ENCODE measurements at places on chromosomes 7 and 10. TPM values are rescaled to one million over a fixed set of nuclear protein-coding genes. Genes with fewer than 3 reads are reported as not detected.

The AKR1D1 gene
- total RNA-seq: not detected

The MLXIPL gene
- total RNA-seq: not detected

The PNLIPRP2 gene
- total RNA-seq: not detected

The WEE2 gene
- not detected for total RNA-seq

The TAS2R41 gene
- total RNA-seq: not detected

The CYP2E1 gene
- 0.16 TPM for total RNA-seq

The ZNF777 gene
- total RNA-seq: 2.4 TPM

The TMEM236 gene
- total RNA-seq: 0.32 TPM

The ETV1 gene
- total RNA-seq: 4.5 TPM

The ZNF727 gene
- total RNA-seq: not detected

The ASB10 gene
- not detected for total RNA-seq

The TMEM225B gene
- total RNA-seq: not detected

The NRCAM gene
- 7.0 TPM for total RNA-seq

The CFAP69 gene
- 1.3 TPM for total RNA-seq

The FKBP6 gene
- total RNA-seq: not detected

The CCDC71L gene
- total RNA-seq: 32.0 TPM

The SLIT1 gene
- not detected for total RNA-seq

The SCART1 gene
- 0.49 TPM for total RNA-seq

The PAPOLB gene
- total RNA-seq: not detected

The PFKP gene
- total RNA-seq: 229 TPM

The COL1A2 gene
- 19.6 TPM for total RNA-seq

The GPRIN2 gene
- total RNA-seq: not detected

The KMT2C gene
- total RNA-seq: 16.0 TPM

The TRPV5 gene
- total RNA-seq: not detected

The TMEM130 gene
- total RNA-seq: not detected

The FAM25G gene
- total RNA-seq: not detected

The EIF4H gene
- 515 TPM for total RNA-seq

The PPP1R17 gene
- not detected for total RNA-seq

The TDRD1 gene
- total RNA-seq: not detected

The NEURL1 gene
- 0.06 TPM for total RNA-seq

The SP8 gene
- not detected for total RNA-seq

The MMP21 gene
- not detected for total RNA-seq

The MEOX2 gene
- total RNA-seq: 23.5 TPM

The VSTM4 gene
- total RNA-seq: 0.25 TPM
